ENCODE measurements at places on chromosomes 2 and 18.

- no peak for DNase-seq
These were observed 41.6 kb downstream of the SLC25A12 start for GRCh38 chr2:171852366-171852888.

DNA sequence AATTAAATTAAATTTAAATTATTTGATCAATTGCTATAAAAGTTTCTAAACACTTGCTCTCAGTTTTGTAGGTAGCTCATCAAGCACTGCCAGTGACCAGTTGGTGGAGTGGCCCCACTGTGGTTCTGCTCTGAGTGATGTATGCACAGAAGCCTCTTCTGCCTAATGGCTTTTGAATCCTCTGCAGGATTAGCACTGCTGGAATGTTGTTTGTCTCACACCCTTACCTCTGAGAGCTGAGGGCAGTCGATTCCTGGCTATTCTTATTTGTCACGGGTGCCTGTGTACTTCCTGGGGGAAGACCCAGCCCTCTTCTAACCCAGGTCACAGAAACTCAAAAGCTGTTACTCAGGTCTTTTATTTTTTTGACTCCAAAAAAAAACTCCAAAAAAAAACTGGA is 9.5 kb downstream of the CAPN14 start:
- no peak for DNase-seq

DNA sequence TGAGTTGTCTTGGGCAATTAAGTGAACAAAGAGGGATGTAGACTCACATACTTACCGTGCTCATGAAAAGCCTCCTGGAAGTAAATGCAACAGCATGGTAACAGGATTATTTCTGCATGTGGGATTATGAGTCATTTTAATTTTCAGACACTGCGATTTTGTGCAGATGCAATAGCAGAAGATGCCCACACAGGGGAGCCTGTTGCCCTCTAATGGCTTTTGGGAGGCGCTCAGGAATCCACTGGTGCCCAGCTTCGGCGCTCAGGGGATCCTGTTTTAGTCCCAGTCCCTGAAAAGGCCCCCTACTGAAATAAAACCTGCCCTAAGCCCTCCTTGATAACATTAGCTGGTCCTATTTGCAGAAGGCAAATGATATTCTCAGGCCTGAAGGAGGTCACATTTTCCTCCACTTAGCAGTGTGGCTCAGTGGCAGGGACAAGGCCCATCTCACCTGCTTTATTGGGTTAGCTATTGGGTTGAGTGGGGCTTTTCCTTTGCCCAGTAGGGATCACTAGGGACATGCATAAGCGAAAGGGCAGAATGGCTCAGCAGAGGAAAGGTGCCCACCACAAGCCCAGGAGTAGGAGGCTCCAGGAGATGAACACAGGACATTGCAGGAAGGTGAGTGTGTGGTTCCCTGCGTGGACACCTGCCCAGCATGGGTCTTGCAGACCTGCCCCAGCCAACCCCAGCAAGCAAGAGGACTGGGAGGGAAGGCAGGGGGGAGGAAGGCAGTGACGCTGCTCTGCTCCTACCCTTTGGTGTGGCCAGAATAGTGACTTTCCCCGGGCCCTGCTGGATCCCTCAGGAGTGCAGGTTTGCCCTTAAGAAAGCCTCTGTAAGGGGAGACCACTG is 26.5 kb upstream of the KCNS3 start:
- peak; percentile 87 for DNase-seq

DNA sequence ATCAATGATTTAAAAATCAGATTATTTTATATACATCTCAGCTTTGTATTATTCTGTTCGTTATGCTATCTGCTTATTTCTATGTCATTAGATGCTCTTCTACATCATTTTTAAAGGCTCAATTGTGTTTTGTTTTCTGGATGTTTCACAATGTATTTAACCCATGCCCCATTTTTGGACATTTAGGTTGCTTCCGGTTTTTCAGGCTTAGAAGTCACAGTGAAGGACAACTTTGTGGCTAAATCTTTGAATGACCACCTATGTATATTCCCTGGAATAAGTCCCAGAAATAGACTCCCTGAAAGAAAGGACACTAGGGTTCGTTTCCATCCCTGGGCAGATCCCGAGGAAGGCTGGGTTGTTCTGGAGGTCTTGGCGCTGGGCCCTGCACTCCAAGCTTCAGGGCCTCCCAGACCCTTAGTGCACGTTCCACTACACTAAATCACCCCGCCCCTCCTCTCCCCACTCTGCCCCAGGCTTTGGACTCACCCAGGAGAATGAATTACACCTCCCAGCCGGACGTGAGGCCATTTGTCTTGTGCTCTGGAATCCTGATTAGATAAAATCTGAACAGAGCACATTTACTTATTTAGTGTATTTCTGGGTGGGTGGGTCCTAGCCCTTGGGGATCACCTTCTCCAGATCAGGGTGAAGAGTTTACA is 188.2 kb downstream of the ZFP36L2 start:
- DNase-seq, result peak; percentile 44

DNA sequence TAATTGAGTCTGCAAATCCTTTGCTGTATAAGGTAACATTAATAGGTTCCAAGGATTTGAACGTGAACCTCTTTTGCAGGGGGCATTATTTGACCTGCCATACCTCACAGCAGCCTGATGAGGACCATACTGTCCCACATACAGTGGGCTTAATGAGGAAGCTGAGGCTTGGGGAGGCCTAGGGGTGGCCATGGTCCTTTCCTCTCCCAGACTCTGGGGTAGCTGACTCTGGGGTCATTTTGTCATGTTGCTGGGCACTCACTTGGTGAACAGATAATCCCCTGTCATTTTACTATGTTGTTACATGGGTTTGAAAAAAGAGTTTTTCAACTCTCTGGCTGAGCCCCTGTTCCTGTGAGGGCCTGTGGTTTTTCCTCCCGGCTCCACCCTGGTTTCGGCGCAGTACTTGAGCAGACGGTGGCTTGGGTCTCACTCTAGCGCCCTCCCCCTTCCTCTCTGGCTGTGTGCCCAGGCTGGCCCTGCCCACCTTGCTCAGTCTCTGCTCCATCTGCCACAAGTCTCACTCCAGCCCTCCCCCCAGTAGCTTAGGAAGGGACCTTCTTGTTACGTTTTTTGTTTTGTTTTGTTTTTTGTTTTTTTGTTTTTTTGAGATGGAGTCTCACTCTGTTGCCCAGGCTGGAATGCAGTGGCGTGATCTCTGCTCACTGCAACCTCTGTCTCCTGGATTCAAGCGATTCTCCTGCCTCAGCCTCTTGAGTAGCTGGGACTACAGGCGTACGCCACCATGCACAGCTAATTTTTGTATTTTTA is 21.0 kb downstream of the INPP4A start:
- peak; percentile 21 for DNase-seq

- DNase-seq, result peak; percentile 90
These were observed 27.3 kb upstream of the NFU1 start for GRCh38 chr2:69464575-69464974.

DNA sequence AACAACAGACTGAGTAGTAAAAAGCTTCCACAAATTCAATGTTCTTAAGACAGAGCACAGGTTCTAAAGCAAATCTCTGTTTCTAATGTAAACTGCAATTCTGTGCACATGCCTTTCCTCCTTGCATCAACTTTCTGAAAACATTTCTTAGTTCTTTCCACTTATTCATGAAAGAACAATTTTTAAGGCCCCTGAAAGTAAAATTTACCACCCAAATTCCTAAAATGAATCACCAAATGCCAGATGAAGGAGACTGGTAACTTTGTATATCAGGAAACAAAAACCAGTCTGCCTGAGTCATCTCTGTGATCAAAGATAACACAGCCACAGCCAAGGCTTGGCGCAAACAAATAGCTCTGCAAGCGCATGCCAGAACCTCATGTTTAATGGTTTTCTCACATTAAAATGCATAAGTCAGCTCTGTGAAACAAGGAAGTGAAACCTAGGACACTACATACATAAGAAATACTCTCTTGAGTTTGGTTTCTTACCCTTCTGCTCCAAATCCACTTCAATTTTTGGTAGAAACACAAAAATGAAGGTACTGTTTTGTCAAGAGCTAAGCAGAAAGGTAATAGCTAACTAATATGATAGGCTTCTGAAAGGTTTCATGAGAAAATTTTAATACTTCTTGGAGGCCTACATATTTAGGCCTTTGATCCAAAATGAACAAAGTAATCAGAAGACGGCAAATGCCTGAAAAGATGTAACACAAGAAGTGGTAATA is 169.4 kb downstream of the THADA start:
- peak; percentile 98 for DNase-seq

GRCh38 chr2:30588994-30589393 is 141.9 kb downstream of the LCLAT1 start:
- no peak for DNase-seq

DNA sequence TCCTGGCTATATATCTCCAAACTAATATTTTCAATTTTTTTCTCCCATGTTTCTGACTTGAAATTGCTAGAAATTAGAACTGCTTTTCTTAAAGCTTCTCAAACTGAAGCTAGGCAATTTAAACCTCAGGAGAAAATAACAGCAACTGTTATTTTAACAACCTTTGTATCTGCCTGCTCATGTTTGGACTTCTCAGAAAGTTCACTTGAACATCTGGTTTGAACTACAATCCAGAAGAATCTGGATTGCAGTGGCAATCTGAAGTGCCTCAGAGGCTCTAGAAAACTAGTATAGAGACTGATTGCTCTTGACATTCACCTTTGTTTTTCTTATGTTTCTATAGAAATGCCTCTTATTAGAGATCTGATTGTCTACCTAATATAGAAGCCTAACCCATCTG is 64.1 kb downstream of the STAT4 start:
- no peak for DNase-seq

GRCh38 chr2:157835006-157835405 is 41.1 kb downstream of the ACVR1 start:
- DNase-seq, result no peak

- DNase-seq, result no peak
These were observed 11.8 kb downstream of the CNOT11 start for GRCh38 chr2:101264360-101264939.

GRCh38 chr2:239951129-239951734 is 73.9 kb downstream of the NDUFA10 start:
- no peak for DNase-seq

- DNase-seq, result no peak
These were observed 10.9 kb upstream of the GNAL start for GRCh38 chr18:11678211-11678610.

GRCh38 chr2:19496646-19497045 is 138.2 kb upstream of the OSR1 start:
- DNase-seq, result no peak

DNA sequence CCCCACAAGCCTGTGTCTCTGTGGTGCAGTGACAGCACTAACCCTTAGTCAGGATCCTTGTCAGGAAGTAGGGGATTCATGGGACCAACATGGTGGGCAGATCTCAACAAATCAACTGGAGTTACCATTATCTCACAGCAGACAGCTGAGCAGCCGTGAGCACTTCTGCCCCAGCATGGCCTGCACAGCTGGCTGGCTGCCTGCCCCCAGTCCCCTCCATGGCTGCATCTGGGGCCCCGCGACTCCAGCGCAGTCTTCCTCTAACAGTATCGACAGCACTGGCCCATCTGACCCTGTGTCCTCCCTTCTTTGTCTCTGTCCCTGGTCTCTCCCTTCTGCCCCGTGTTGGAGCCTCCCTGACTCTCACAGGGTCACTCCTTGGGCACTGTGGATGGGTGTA is 4.7 kb upstream of the ADCY3 start:
- no peak for DNase-seq

DNA sequence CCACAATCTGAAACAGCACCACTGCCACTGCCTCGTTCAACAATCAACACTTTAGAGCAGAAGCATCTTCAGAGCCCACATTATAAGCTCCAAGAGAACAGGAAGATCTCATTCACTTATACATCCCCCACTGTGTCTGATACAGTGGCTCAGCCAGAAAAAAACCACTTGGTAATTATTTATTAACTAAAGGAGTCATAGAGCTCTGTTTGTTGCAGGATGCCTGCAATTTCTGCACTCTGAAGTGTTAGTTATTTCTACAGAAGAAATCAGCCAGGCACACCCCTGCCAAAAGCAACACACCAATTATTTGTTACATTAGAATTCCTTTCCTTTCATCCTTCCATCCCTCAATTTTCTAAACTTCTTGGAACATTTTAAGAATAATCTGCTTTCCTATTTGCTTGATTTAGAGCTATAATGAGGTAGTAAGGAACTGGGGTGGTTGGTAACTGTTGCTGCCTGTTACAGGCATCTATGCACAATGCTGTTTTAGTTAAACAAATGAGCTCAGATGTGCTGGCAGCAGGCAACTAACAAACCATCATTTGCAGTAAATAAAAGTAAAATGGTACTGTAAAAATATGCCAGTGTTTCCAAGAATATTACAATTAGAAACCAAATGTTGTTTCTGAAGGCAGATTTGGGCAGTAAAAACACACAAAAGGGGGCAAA is 59.9 kb downstream of the DYM start:
- DNase-seq, result peak; percentile 11

- no peak for DNase-seq
These were observed 13.9 kb downstream of the ZAP70 start for GRCh38 chr2:97727296-97727695.

- peak; percentile 24 for DNase-seq
These were observed 549 bp downstream of the MRPL35 start for GRCh38 chr2:86199834-86200177.

- no peak for DNase-seq
These were observed 564.7 kb upstream of the PIK3C3 start for GRCh38 chr18:41390309-41390708.

GRCh38 chr2:3637311-3637675 is 20.7 kb upstream of the ALLC start:
- no peak for DNase-seq

DNA sequence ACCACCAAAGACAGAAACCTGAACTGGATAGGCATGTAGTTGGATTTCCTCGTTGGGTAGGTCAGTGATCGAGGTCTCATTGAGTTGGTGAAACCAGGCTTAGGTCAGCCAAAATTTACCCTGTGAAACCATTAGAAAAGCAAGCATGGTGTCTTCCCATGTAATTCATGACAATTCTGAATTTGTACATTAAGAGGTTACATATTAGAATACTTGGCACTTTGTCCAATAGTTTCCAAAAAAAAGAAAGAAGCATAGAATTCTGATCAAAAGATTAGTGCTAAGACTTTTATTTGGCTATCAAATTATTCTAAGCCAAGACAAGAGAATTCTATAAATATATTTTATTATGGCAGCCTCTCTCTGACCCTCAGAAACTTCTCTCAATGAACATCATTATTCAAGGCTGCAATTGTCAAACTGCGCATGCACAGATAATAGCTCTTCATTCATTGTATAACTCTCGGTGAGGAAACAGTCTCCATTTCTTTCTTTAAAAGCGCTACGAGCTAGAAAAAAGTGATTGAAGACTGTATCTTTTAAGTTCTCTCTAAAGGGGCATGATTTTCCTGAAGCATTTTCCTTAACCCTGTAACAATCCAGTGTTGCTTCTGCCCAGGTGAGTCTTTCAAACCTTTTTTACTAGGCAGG is 79.1 kb upstream of the MYCN start:
- no peak for DNase-seq

GRCh38 chr2:75431276-75431675 is 129.5 kb downstream of the EVA1A start:
- DNase-seq, result no peak

DNA sequence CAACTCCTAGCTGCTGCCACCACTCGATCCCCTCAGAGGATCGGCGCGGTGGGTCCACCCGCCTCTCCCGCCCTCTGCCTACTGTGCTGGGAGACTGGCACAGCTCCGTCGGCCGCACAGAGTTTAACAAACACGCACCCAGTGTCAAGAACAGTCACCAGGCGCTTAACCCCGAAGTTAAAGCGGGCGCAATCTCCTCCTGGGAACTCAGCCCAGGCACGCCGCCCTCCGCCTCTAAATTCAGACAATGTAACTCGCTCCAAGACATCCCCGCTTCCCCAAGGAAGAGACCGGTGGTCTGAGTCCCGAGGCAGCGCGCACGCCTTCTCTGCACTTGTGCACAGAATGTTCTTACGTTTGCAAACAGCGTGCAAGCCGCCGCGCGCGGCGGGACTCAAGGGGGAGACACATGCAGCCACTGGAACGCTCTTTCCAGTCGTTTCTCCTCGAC is 533 bp downstream of the CXCR4 start:
- peak; percentile 46 for DNase-seq

GRCh38 chr2:134679745-134680144 is 39.1 kb downstream of the TMEM163 start:
- no peak for DNase-seq

Data from GM23248 (cell line).